ENCODE measurements at places on chromosomes 4 and X.

GRCh38 chrX:17628976-17629375 is 108.3 kb upstream of the SCML1 start:
- no peaks in the 10 kb centered on the region for H3K36me3 ChIP-seq
- H3K27ac ChIP-seq: no peak overlapping the region
- no peak for DNase-seq
- no peaks in the 10 kb centered on the region for H3K4me1 ChIP-seq

GRCh38 chrX:148535639-148536038 is 35.2 kb downstream of the AFF2 start:
- no peak overlapping the region for H3K4me3 ChIP-seq
- no peaks in the 10 kb centered on the region for H3K27me3 ChIP-seq
- no peak for DNase-seq
- no peak overlapping the region for H3K27ac ChIP-seq
- H3K4me1 ChIP-seq: no peaks in the 10 kb centered on the region
- H3K36me3 ChIP-seq: no peaks in the 10 kb centered on the region

DNA sequence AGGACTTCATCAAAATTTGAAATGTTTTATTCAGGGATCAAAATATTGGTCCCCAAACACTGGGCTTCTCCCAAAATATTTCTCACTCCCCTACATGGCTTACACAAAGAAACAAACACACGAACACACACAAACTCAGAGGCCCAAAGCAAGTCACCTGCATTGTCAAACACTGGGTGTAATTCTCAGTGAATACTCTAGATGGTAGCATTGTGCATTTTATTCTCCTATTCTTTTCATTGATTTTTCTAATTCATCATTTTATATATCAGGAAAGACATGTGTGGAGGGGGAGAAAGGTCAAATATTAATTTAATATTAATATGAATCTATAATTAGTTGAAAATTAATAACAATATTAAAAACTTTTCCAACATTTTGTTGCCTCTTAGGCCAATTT is 72.3 kb upstream of the TNMD start:
- no peaks in the 10 kb centered on the region for H3K4me1 ChIP-seq
- H3K4me3 ChIP-seq: no peak overlapping the region
- H3K36me3 ChIP-seq: no peaks in the 10 kb centered on the region
- DNase-seq: no peak
- peaks cover 1% of the 10 kb centered on the region for H3K27me3 ChIP-seq

DNA sequence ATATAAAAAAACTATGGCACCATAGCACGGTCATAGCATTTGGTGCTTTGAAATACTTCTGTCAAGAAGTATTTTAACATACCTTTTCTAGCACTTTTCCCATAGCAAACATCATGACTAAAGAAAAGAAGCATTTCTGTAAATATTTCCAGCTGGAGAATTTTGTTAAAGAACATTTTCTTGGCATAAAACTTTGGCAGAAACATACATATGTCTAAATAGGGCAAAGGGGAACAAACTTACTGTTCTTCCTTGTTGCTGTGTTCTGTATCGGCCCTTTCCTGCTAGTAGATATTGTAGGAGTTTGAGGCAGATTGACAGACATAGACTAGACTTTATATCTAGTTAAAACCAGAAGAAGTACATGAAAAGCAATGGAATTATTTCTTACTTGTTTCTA is 2368.5 kb downstream of the PCDH7 start:
- H3K4me3 ChIP-seq: no peak overlapping the region
- no peak for DNase-seq
- no peak overlapping the region for H3K27ac ChIP-seq
- H3K27me3 ChIP-seq: no peaks in the 10 kb centered on the region

GRCh38 chr4:158239196-158239595 is 28.9 kb downstream of the TMEM144 start:
- no peak overlapping the region for H3K4me3 ChIP-seq
- H3K36me3 ChIP-seq: no peaks in the 10 kb centered on the region
- DNase-seq: no peak
- no peaks in the 10 kb centered on the region for H3K27me3 ChIP-seq
- H3K27ac ChIP-seq: no peak overlapping the region
- no peaks in the 10 kb centered on the region for H3K4me1 ChIP-seq

DNA sequence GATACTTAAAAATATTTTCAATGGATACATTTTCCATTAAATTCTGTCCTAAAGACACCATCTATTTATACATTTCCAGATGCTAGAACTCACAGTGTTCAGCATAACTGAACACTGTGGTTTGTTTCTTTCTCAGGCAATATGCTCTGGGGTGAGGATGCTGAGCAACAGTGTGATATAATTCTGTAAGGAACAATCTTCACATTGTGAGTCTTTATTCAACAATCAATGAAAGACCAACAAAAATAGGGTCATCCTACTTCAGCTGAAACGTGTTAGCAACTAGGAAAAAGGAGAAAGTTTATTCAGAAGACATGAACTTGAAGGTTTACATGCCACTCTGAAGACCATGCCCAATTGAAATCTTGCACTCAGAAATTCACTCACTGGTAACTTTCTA is 284.8 kb downstream of the UNC5C start:
- DNase-seq: no peak
- no peaks in the 10 kb centered on the region for H3K4me1 ChIP-seq
- no peaks in the 10 kb centered on the region for H3K36me3 ChIP-seq

DNA sequence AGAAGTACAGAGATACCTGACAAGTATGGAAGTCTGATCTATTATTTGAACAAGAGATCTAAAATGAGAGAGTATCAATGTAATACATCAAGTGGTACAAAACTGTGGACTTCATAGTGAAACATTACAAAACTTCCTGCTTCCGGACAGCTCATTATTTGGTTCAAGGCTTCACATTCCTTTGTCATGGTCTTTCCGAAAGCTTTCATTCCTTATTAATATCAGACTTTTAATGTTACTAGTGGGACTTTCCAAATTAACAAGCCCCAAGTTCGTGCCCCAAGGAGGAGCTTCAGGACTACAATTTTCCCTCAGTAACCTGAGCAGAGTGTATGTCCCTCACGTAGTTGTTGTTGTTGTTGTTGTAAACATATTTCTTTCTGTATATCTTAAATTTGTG is 1.2 kb downstream of the CHIC2 start:
- H3K36me3 ChIP-seq: no peaks in the 10 kb centered on the region
- peak overlapping the region; percentile 98 for H3K27ac ChIP-seq
- DNase-seq: no peak
- peak overlapping the region; percentile 92 for H3K4me3 ChIP-seq

GRCh38 chr4:10746371-10747171 is 62.0 kb upstream of the CLNK start:
- no peaks in the 10 kb centered on the region for H3K27me3 ChIP-seq
- no peak overlapping the region for H3K4me3 ChIP-seq
- DNase-seq: no peak
- H3K27ac ChIP-seq: no peak overlapping the region
- no peaks in the 10 kb centered on the region for H3K36me3 ChIP-seq
- peaks cover 2% of the 10 kb centered on the region for H3K4me1 ChIP-seq

GRCh38 chr4:6620296-6620695 is 20.2 kb upstream of the MRFAP1 start:
- no peak overlapping the region for H3K4me3 ChIP-seq
- H3K36me3 ChIP-seq: peaks cover 43% of the 10 kb centered on the region
- no peak for DNase-seq
- H3K27ac ChIP-seq: no peak overlapping the region

DNA sequence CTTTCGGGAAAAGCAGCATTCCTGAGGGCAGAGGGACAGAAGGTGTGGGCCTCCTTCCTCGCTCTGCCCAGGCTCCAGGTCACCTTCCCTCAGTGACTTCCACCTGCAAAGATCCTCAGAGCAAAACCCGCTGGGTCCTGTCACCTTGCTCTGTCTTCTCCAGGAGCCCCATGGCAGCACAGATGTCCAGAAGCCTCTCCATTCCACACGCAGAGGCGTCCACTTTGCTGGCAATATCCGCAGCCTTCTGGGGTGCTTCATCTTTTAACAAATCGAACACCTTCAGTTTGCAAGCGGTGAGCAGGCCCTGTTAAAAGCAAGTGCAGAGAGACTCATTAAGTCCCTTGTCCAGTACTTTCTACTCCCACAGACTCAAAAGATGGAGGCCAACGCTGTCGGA is 27.3 kb downstream of the ASMTL start:
- H3K27ac ChIP-seq: no peak overlapping the region
- peaks cover 12% of the 10 kb centered on the region for H3K4me1 ChIP-seq
- no peaks in the 10 kb centered on the region for H3K27me3 ChIP-seq
- DNase-seq: no peak

DNA sequence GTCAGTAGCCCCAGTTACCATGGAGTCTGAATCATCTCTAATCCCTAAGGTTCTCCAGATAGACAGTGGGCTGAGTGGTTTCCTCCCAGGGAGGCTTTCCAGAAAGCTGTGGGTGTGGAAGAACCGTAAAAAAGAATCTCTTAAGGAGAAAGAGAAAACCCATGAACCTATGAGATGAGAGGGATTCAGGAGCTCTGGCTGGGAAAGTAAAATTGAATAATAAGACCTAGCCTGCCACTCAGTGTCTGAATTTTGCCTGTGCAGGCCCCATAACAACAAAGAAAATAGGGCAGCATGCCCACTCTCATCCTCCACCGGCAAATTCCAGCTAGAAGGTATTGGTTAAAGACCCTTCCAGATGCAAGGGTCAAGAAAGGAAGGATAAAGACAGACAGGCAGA is 16.9 kb downstream of the AWAT2 start:
- DNase-seq: no peak
- H3K36me3 ChIP-seq: no peaks in the 10 kb centered on the region
- H3K27me3 ChIP-seq: no peaks in the 10 kb centered on the region
- H3K4me3 ChIP-seq: no peak overlapping the region

All from naive thymus-derived CD8-positive, alpha-beta T cell (primary cell).